ENCODE measurements at places on chromosomes 5 and 9.

GRCh38 chr5:138448070-138448469 is 9.2 kb downstream of the REEP2 start:
- DNase-seq = no peak

- DNase-seq = no peak
Observed at GRCh38 chr5:67732471-67732870, 483.1 kb upstream of the PIK3R1 start.

GRCh38 chr5:115392611-115393010 is 96.2 kb upstream of the CCDC112 start:
- no peak for DNase-seq

DNA sequence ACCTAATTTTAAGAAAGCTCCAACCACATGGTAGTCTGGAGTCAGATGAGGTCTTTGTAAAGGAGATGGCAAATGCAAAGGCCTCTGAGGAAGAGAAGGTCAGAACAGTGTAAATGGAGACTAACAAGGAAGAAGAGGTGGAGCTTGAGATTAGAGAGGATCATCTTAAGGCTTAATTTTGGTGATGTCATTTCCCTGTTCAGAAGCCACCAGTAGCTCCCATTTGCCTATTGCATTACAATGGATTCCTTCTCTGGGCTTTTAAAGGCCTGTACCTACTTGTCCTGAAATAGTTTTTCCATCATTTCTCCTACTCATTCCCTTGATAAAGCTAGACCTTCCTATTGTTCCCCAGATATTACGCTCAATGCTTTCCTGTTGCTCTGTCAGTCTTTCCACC is 16.1 kb downstream of the PCSK5 start:
- DNase-seq = no peak

DNA sequence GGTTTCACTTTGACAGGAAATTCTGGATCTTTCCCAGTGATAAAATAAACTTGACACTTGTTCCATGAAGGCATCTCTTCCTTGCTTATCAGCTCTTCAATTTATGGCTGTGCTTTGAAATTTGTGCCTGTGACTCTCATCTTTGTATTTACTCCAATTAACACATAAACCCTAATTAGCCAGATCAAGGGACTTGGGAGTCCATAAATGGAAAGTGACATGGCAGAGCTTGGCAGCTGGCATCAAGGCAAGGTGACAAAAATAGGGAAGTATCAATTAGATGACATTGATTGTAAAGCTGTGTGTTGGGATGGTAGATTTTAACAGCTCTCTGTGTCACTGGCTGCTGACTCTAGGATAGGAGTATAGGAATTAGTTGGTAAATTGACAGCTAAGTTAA is 133.9 kb downstream of the PBX3 start:
- no peak for DNase-seq

- DNase-seq = peak; percentile 69
Observed at GRCh38 chr5:170216257-170216864, 16.4 kb upstream of the C5orf58 start.

All from tongue (tissue), 3 donors.